ENCODE measurements at places on chromosomes 11 and 22. TPM values are rescaled to one million over a fixed set of nuclear protein-coding genes. Genes with fewer than 3 reads are reported as not detected.

Gene CSF2RB
- polyA plus RNA-seq = 3.2 TPM

Gene ZNF280B
- 4.0 TPM for polyA plus RNA-seq

Gene APOA4
- polyA plus RNA-seq = not detected

Gene IGF2
- 4,544 TPM for polyA plus RNA-seq

GRCh38 chr22:39431821-39432251 is 25.0 kb upstream of the MGAT3 start:
- peak; percentile 50 for DNase-seq

DNA sequence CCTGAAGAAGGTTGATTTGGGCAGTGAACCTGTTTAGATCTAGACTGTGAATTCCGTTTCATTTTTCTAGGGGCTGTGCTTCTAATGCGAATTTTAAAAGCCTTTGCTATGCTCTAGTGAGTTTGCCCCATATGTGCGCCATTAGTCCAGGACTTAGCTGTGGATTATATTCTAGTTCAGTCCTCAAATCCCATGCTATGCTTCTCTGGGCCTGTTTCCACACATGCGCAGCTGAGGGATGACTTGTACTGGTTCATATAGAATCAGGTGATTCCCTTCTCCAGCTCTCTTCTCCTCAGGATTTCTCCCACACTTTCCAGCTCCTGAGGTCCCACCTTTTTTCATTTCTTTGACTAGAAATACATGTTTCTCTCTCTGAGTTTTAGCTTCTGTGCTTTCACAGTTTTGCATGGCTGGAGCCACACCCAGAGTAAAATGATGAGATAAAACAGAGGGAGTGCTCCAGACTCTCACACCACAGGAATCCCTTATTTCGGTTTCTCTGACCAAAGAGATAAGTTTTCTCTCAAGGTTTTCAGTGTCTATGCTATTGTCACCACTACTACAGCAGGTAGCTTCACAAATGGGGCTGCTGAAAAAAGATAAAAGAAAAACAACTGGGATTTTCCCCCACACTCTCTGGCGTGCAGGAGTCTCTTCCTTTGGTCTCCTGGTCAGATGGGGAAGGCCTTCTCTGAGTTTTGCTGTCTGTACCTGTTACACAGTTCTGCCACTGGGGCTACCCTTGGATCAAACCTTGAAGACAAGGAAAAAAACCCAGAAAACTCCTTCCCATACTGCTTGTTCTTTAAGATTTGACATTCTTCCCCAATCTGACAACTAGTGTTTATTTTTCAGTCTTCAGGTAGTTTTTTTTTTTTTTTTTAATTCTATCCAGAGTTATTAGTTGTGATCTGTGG is 96.2 kb upstream of the TEAD1 start:
- no peak for DNase-seq

DNA sequence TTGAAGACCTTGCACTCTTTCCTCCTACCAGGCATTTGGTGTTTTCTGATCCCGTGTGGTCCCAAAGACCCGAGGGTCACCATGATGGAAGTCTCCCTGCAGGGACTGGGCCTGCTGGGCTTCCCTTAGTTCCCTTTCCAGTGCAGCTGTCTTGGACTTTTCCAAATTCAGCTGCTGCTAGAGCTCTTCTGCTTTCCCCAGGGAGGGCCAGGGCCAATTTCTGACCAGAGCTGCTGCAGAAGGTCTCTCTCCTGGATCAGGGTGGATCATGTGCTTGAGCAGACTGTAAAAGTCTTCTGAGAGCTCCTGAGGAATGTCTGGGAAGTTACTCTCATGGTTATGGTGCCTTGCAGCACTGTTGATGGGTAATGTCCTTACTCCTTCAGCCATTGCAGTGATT is 23.2 kb downstream of the LDLRAD3 start:
- DNase-seq = peak; percentile 78

DNA sequence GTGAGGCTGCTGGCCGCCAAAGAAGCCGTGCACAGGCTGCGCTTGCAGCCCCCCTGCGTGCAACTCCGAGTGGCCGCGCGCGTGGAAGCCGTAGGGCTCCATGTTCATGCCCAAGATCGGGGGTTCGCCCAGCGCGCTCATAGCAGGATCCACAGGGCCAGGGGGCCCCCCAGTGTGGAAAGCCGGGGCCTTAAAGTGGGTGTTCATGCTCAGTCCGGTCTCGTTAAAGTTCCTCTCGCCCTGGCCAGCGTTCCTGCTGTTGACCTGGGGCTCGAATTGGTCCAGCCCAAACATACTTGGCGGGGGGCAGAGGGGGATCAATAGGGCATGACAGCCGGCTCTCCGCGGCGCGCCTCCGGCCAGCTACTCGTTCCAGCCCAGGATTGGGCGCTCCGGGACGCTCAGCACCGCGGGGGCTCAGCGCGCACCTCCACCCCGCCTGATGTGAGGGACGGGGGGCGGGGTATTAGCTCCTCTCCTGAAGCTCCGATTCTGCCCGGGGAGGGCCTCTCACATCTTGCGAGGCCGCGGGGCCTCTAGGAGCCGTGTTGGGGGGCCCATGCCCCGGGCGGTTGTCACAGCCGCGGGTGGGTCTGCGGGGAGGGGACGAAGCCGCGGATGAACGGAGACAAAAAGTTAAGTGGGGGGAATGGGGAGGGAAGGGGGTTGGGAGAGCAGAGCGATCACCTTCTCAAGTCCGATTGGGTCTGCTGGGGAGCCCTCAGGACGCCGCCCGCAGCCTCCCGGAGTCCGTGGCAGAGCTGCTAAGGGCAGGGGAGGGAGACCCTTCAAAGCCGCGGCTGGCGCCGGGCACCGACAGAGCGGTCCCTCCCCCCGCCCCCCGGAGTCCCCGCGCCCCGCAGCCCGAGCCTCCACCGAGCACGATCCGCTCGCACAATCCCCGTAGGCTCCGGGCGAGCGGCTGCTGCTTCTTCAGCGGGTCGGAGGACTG is 1.0 kb downstream of the MN1 start:
- DNase-seq = no peak

GRCh38 chr11:61963282-61964057 is 4.0 kb downstream of the FTH1 start:
- DNase-seq = peak; percentile 75

DNA sequence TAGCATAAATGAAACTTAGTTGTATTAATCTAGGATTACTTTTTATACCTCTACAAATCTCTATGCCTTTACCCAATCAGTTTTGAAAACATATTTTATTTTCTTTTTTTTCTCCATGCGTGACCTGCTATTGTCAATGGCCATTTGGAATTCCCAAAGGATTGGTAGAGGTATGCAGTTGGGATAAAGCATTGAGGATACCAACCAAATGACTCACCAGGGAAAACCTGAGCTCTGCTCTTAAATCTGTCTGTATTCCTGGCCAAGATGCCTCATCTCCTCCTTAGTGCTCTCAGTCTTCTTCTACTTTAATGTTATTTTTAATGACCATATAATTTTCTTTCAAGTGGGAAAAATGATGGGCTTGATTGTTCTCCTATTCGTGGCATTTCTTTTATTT is 61.9 kb downstream of the EHF start:
- DNase-seq = no peak

GRCh38 chr11:30282289-30282631 is 40.6 kb upstream of the ARL14EP start:
- DNase-seq = no peak

DNA sequence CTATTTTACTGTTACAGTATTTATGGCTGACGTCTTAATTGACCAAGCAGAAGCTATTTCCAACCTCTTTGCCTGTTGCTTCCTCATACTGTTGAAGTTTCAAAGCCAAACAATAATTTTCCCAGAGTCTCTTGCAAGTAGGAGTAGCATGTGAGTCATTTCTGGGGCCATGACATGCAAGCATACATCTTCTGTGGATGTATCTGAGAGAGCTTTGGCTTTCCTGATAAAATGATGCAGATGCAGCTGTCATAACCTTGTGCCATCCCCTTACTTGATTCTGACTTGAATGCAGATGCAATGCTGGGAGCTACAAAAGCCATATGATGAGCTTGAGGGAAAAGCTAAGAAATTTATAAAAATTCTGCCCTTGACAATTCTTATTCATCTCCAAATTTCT is 243.1 kb upstream of the TENM4 start:
- no peak for DNase-seq

DNA sequence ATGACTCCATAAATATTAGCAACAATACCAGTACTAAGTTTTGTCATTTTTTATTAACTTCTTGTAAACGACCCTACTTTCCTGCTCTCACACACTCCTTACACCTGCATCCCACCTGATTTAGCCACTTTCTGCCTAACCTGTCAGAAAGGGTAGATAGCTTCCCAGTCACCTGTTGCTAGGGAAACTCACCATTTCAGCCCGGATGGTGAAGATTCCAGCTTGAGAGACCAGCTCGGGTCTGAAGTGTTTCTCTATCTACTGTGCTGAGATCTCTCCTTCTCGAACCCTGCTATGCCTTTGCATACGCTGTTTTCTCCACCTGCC is at the start of gene PARVG:
TSS of gene PARVG (plus strand) at position 220 of the 327 bp plus-strand sequence. CDS start 2,405 bp downstream, outside the sequence.
- no peak for DNase-seq

GRCh38 chr11:19441752-19442553 is 201.2 kb upstream of the E2F8 start:
- peak; percentile 27 for DNase-seq

DNA sequence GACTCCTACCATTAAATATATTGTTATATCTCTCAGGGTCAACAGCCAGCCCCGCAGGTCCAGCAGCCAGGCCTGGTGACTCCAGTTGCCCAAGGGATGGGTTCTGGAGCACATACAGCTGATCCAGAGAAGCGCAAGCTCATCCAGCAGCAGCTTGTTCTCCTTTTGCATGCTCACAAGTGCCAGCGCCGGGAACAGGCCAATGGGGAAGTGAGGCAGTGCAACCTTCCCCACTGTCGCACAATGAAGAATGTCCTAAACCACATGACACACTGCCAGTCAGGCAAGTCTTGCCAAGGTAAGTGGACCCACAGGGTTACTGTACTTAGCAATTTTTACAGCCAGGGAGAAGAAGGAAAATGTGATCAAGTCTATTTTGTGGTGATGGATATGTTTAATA is 35.1 kb downstream of the EP300 start:
- peak; percentile 12 for DNase-seq

DNA sequence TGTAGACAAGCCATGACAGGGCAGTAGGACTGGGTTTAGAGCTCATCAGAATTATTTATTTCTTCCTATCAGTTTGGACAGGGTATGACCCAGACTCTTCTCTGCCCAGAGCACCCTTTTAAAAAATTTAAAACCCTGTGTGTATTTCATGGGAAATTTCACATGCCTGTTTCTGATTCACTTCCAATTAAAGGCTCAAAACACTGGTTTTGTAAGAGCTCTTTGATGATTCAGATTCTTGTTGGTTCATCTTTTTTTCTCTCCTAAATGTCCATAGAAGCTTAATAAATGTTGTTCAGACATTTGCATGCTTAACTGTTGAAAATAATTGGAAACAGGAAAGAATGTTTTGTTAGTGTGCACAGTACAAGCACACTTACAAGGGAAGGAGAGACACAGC is 13.8 kb downstream of the FLI1 start:
- no peak for DNase-seq

DNA sequence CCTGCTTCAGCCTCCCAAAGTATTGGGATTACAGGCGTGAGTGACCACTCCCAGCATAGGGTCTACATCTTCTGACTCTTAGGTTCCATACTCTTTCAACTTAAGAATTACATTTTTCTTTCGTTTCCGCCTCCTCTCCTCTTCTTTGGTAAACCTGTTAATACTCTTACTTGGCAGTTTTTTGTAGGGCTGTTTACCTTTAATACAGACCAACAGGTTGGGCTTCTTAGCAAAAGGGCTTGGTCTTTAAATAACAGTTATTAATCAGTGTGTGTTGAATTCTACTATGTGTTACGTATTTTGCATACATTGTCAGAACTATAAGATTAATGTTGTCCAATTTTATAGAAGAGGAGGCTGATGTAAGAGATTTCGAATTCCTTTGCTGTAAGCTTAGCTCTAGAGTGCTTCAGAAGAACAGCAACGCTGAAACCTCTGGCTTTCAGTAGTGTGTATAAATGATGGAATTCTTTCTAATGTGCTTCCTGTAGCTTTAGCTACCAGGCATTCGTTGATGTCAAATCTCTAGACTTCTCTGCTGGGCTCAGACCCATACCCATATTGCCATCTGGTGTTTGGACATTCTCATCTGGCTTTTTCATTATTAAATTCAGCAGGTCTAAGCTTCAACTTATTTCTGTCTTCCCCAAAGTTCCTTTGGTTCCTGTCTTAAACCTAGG is 3.1 kb downstream of the FDX1 start:
- peak; percentile 22 for DNase-seq

- DNase-seq = peak; percentile 93
Observed at GRCh38 chr11:131889146-131889577, 518.7 kb downstream of the NTM start.

DNA sequence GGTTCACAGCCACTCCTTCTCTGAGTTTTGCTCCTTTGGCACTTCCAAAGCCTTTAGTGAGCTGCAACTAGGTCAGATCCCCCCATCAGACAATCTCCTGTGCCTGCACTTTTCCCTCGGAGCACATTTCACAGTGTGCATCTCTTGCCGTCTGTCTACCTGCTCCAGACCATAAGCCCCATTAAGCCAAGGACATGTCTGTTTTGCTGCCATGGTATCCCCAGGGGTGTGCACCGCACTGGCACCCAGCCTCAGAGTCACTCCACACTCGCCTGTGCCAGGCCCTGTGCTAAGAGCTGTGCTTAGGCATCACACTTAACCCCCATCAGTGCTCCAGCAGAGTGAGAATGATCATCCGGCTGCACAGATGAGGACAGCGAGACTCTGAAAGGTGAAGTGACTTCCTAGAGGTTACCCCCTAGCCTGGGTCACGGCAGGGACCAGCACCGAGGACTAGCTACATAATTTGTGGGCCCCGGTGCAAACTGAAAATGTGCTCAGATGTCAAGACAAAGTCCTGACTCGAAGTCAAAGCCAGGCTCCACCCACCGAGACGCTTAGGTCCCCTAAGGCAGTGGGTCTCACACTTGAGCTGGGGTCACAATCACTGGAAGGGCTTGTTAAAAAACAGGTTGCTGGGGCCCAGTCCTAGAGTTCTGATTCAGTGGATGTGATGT is 33.9 kb downstream of the ARRB1 start:
- DNase-seq = no peak

GRCh38 chr11:104534278-104534677 is 364.0 kb downstream of the CASP12 start:
- DNase-seq = no peak

GRCh38 chr11:130166457-130166784 is 6.8 kb downstream of the ST14 start:
- DNase-seq = no peak

DNA sequence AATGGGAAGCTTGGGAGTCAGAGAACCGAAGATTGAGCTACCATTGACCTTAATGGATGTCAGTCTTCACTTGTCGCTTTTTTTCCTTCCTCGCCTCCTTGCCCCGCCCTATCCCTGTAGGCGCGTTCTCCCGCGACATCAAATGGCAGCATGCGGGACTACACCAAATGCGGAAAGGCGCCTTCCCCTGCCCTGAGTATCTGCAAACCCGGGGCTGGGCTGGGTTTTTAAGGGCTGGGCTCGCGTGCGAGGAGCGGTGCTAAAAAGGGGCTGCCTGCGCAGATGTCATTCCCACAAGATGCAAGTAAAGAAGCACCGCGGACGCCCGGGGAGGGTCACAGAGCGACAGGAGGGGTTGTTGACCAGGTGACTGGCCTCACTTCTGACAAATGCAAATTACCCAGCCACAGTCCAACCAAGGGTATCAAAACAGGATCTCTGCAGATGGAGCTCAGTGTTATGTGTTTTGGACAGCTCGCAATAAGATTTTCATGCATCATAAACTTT is 4.7 kb upstream of the FAM111B start:
- DNase-seq = peak; percentile 51
